ENCODE measurements at places on chromosomes 11 and 22. TPM values are rescaled to one million over a fixed set of nuclear protein-coding genes. Genes with fewer than 3 reads are reported as not detected.

Gene PPP1CA
- 378 TPM for total RNA-seq

Gene FOXRED2
- total RNA-seq = 6.5 TPM

Gene C11orf42
- total RNA-seq = not detected

DNA sequence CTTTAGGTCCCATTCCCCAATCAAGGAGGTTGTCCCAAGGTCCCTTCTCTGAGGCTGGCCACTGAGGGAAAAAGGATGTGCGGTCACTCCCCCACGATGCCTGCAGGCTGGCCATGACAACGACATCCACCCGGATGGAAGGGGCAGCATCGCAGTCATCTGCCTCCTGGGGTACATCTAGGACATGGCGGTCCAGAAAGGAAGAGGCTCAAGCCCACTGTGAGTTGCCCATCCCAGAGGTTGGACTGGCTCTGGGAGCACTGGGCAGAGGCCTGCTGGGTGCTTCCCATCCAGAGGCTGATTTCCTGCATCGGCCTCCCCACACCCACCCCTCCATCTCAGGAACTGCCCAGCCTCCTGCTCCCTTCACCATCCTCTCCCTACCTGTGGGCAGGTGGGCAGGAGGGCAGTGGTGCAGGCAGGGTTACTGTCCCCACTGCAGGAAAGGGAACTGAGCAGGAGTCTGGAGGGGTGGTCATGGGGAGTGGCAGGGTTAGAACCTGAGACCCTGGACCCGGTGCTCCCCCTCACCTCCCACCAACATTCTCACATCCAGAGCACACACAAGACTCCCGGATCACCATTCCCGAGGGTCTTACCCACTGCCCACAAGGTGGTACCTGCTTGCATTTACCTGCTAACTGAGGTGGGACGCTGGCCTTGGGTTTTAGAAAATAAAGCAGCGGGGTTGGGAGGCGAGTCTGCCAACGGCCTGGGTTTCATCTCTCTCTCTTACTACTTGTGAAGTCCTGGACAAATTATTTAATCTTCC, 4.4 kb downstream of the RCE1 start:
- DNase-seq = no peak
- H3K4me3 ChIP-seq = no peak overlapping the region
- H3K36me3 ChIP-seq = no peaks in the 10 kb centered on the region
- H3K27me3 ChIP-seq = no peaks in the 10 kb centered on the region
- H3K27ac ChIP-seq = no peak overlapping the region

- no peak overlapping the region for H3K27ac ChIP-seq
- H3K36me3 ChIP-seq = peaks cover 13% of the 10 kb centered on the region
- peaks cover 21% of the 10 kb centered on the region for H3K27me3 ChIP-seq
- no peaks in the 10 kb centered on the region for H3K4me1 ChIP-seq
These were observed 42.6 kb upstream of the SHANK2 start for GRCh38 chr11:71294846-71295600.

DNA sequence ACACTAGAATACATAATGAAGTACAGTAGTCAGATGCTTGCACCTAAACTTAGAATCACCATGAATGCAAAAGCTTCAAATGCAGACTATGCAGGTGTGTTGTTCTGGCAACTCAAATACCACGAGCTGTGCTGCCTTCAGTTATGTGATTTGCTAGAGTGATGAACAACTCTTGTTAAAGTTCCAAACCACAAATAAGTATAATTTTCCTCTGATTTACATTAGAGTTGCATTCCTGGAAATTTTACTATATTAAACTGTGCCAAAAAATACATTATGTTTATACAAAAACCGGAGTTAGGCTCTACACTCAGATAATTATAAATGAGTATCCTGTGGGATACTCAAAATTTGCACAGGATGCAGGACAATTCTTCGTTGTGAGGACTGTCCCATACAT, 3.0 kb downstream of the TMEM218 start:
- peaks cover 24% of the 10 kb centered on the region for H3K4me1 ChIP-seq
- no peak overlapping the region for H3K4me3 ChIP-seq
- peaks cover 5% of the 10 kb centered on the region for H3K36me3 ChIP-seq
- DNase-seq = no peak
- no peak overlapping the region for H3K27ac ChIP-seq
- H3K27me3 ChIP-seq = no peaks in the 10 kb centered on the region
